ENCODE measurements at places on chromosomes 3 and 15.

DNA sequence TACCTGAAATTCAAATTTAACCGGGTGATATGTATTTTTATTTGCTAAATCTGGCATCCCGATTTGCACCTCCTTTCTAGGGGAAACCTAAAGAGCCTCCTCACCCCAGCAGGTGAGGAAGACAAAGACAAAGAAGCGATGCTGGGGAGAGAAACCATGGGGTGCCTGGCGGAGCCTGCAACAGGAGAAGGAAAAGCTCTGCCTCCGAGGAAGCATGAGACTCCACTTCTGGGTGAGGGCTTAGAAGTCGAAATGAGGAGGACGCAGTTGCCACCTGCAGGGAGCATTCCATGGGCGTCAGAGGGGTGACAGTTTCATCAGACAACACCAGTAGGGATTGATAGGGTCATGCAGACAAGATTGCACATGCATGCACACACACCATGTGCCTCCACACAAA lies 30.5 kb upstream of the LYZL4 start:
- DNase-seq = no peak

DNA sequence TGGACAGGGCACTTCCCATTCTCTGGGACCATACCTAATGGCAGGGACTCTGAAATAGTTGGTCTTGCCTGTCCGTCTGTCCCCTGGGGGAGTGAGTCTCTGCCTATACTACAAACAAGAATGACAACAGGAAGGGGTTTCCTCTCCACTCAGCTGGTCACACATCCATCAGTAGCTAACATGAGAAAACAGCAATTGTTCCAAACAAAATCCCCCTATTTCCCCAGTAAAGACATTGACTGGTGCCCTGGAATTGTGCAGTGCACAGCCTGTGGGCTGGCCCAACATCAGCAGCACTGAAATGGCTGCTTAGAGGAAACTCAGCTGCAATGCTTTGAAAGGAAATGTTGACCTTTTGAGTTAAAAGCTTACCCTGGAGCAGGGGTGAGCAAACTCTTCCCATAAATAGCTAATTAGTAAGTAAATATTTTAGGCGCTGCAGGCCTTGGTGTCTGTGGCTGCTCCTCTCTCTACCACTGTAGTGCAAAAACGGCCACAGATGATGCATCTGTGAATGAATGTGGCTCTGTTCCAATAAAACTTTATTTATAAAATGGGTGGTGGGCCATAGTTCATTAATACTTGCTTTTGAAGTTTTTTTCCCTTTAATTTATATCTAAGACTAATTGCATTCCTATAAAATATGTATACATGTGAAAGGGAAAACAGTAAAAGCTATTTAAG lies 174.3 kb downstream of the KLF13 start:
- DNase-seq = no peak

DNA sequence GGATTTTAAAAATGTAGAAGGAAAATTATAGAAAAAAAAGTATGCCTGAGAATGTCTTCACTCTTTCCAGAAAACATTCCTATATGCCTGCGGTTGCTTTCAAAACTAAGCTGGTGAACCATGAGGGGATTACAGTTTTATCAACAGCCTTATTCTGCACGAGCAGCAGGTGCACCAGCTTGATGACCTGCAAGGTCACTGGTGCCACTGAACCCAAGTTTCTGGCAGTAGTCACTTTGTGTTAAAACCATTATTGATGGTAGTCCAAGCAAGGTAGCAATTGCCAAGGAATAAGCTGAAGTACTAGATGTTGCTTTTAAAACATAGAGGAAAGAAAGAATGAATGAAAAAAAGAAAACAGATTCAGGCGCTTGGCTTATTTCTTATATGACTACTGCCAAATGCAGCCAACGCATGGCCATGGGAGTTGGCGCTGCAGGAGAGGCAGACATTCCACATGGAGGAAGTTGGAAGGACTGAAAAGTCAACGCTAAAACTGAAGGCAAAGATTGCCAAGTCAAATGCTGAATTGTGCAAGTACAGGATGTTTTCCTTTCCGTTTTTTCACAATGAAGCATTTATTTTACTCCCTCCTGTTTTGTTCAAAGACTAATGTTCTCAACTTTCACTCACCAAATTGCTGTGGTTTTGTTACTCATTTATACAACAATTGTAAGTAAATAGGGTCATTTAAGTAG lies 601.4 kb downstream of the CADM2 start:
- DNase-seq = no peak

DNA sequence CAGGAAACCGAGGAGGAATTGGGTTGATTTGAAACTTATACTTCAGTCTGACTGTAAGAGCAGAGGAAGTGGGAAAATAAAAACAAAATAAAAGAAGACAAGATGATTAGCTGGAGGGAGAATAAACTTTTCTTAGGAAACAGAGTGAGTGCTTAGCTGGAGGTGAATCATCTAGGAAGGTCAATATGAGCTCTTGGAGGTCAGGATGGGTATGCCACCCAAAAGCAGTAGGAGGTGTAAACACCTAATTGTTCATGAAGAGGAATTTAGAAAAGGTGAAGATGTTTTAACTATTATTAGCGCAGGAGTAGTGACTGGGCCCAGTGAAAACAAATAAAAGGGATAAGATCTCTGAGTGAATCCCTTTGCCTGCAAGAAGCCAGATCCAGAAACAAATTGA lies 39.9 kb upstream of the ARL14 start:
- no peak for DNase-seq

GRCh38 chr15:70361891-70362290 lies 264.2 kb upstream of the TLE3 start:
- DNase-seq = no peak

Data from frontal cortex (tissue), 4 donors.